8988T (cell line): ENCODE measurements at places on chromosomes 4 and X.

DNA sequence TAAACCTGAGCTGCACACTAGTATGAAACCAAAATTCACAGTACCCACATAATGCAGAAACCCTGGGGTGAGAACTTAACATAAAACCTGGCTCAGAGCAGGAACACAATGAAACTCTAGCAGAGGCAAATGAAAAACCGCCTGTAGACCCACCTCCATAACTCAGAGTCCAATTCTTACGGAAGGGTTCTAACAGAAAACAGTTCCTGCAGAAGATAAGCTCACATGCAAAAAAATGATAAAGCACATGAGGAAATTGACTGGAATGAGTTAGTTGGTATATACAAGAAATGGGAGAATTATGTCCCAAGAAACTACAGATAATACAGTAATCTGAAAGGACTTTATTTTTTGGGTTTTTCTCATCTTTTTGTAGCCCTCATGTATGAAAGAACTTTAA, 14.7 kb downstream of the RTL9 start:
- no peak for DNase-seq

DNA sequence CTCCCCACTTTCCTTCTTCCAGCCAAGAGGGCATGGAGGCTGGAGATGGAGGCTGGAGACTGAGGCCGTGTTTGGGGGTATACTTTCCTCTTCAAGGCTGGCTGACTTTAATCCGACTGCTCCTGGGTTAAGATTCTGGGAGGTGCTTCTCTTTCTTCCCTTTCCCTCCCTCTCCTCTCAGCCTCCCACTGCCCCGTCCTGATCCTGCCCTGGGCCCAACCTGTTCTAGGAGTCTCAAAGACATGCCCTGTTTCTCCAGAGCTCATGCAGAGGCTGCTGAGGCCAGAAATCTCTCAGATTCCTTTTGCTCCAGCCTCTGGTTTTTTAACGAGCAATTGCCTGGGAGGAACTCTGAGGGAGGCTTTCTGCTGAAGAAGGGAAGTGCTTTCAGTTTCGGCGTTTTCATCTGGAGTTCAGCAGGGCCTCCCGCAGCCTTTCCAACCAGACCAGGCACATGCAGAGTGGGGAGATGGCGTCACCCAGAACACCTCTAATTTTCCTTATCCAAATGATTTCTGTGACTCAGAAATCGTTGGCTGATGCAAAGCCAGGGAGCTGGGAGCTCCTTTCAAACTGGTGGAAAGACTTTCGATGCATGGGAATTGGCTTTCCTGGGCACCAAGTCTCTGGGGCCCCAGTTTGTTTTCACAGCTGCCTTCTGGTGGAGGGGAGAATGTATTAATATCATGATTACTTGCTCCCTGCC, 34.5 kb upstream of the FAM9C start:
- no peak for DNase-seq

GRCh38 chr4:37902212-37902611, 11.3 kb downstream of the TBC1D1 start:
- DNase-seq, result no peak

- DNase-seq, result no peak
Observed at GRCh38 chrX:38881066-38881465, 79.8 kb downstream of the MID1IP1 start.

GRCh38 chrX:120755066-120755846, 120.4 kb downstream of the CT47B1 start:
- no peak for DNase-seq
